ENCODE measurements at places on chromosomes 2 and 18. TPM values are rescaled to one million over a fixed set of nuclear protein-coding genes. Genes with fewer than 3 reads are reported as not detected.

HEATR5B gene
- 20.5 TPM for total RNA-seq

DNA sequence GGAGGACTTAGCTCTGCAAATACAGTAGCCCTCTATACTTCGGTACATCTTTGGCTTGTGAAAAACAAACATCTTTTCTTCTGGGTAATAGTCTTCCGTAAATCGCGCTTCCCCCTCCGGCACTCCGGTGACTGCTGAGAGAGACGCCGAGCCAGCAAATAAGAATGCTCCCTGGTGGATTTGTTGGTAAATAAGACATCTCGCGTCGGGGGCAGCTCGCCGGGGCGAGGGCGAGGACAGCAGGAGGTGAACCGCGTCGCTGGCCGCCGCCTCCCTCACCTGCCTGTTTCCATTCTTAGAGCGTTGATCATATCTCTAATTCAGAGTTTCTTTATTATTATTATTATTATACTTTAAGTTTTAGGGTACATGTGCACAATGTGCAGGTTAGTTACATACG, 117.6 kb downstream of the PMAIP1 start:
- DNase-seq: no peak
- no peak overlapping the region for H3K4me3 ChIP-seq
- no peak overlapping the region for H3K27ac ChIP-seq
- no peaks in the 10 kb centered on the region for H3K36me3 ChIP-seq
- H3K27me3 ChIP-seq: no peaks in the 10 kb centered on the region

GRCh38 chr2:70126413-70126812, 39.1 kb downstream of the PCBP1 start:
- H3K4me3 ChIP-seq: no peak overlapping the region
- DNase-seq: no peak
- H3K36me3 ChIP-seq: no peaks in the 10 kb centered on the region
- H3K4me1 ChIP-seq: peaks cover 20% of the 10 kb centered on the region

DNA sequence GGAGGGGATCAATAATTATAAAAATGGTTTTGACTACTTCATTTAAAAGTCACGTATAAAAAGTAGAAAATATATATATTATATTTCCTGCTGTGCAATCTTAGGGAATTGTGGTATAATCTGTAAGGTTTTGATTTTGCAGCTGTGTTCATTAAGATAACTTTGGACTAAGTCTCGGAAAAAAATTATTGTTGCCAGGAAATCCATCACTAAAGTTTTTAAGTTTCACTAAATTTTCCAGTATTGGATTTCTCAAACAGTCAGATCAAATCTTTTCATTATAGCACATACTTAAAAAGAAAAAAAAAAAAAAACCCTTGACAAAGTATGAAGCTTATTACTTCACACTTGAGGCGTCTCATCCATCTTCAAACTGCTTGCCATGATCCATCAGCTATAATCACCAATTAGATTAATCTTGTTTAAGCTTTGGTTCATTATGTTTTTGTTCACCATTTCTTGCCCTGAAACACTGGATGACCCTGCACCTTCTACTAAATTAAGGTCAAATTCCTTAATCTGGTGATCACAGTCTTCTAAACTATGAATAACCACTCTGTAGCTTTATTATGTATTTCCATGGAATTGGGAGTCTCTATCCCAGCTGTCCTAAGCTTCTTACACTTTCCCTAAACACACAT, 326.6 kb upstream of the COL3A1 start:
- H3K36me3 ChIP-seq: no peaks in the 10 kb centered on the region
- H3K4me1 ChIP-seq: peaks cover 6% of the 10 kb centered on the region
- no peaks in the 10 kb centered on the region for H3K27me3 ChIP-seq
